SK-N-MC (cell line): ENCODE measurements at places on chromosomes 12 and 14.

DNA sequence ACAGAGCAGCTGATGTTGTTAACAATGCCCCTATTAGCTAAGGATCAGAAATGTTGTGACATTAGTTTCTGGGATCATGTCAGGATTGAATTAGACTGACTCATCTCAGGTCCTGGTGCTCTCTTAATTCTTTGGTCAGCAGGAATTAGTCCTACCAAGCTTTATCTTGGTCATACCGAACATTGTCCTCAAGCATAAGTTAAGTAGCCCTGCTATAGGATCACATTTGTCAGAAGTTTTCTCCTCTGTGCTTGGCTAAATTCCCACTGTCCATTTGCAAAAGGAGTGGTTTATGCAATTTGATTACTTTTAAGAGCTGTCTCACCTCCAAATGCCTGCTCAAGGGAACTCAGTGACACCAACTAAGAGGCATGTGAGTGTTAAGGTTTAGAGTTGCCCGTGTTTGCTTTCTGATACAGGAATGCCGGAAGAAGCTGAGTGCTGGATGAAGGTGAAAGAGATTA lies 48.4 kb upstream of the IFNG-AS1 start:
- DNase-seq = no peak

GRCh38 chr12:70427611-70428010 lies 61.5 kb downstream of the KCNMB4 start:
- no peak for DNase-seq

DNA sequence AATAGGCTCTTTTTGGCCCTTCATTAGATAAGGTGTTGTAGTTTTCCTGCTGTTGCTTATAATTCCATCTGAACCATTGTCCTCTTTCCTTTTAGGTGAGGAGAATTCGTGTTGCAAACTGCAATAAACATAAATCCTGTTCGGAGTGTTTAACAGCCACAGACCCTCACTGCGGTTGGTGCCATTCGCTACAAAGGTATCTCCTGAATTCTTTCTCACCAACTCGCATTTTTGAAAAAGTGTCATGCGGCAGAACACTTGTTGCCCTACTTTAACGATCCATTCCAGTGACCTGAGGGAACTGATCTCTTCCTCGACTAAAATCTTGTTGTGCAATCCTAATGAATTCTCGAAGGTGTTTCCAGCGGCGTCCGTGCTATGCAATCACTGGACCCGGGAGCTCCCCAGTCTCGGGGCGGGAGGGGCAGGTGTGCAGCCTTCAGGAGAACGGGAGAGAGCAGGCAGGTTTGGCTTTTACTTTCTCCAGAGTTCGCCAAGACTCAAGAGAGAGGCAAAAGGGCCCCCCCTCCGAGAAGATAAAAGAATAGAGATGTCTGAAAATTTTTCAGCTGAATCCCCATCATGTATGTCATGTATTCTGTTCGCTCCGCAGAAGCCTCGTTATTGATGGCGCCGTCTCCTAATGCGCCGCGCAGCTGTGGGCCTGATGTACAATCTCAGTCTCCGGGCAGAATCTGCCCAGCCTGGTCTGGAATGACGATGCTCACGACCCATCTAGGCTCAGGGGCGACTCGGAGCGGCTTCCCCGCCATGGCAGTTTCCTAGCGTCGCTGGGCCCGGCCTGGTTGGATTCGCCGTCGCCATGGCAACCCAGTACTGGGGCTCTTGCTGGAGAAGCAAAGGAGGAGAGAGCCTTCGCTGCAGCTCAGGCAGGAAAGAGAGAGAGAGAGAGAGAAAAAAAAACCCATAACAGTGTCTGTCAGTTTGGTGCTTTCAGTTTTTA lies 38.2 kb downstream of the PLXNC1 start:
- no peak for DNase-seq

GRCh38 chr12:84641940-84642545 lies 270.6 kb downstream of the SLC6A15 start:
- peak; percentile 55 for DNase-seq

- no peak for DNase-seq
These were observed 115.2 kb downstream of the KSR2 start for GRCh38 chr12:117853600-117853999.
